Heart left ventricle (tissue), 16 donors: ENCODE measurements at places on chromosomes 5 and 9.

GRCh38 chr5:25944786-25945185 is 1093.6 kb downstream of the CDH9 start:
- no peak for DNase-seq

GRCh38 chr5:139438707-139439012 is 665 bp downstream of the DNAJC18 start:
- DNase-seq, result no peak

- DNase-seq, result no peak
Observed at GRCh38 chr5:173499471-173500212, 116.8 kb downstream of the BOD1 start.

- no peak for DNase-seq
Observed at GRCh38 chr9:131745610-131746009, 5.7 kb upstream of the RAPGEF1 start.

DNA sequence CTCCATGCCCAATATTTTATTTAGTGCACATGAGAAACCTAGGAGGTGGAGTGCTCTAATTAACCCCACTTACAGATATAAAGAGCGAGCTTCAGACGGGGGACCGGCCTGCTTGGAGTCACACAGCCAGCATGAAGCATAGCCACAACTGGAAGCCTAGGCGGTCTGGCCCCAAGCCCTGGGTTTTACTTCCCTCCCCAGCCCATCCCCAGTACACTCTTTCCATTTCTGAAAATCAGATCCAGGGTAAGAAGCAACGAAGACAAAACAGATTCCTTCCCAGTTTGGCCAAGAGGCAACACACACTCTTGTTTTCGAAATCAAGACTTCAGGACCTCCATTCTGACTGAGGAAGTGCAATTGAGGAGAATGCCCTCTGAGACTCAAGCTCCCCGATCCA is 27.1 kb downstream of the KCNMB1 start:
- DNase-seq, result peak; percentile 56

- DNase-seq, result no peak
Observed at GRCh38 chr5:9251379-9251980, 294.4 kb downstream of the SEMA5A start.

GRCh38 chr5:95731571-95732554 is 727 bp downstream of the RHOBTB3 start:
- peak; percentile 44 for DNase-seq

- DNase-seq, result no peak
Observed at GRCh38 chr5:120872297-120872696, 408.2 kb downstream of the PRR16 start.

GRCh38 chr5:174547814-174548213 is 176.6 kb upstream of the MSX2 start:
- no peak for DNase-seq

DNA sequence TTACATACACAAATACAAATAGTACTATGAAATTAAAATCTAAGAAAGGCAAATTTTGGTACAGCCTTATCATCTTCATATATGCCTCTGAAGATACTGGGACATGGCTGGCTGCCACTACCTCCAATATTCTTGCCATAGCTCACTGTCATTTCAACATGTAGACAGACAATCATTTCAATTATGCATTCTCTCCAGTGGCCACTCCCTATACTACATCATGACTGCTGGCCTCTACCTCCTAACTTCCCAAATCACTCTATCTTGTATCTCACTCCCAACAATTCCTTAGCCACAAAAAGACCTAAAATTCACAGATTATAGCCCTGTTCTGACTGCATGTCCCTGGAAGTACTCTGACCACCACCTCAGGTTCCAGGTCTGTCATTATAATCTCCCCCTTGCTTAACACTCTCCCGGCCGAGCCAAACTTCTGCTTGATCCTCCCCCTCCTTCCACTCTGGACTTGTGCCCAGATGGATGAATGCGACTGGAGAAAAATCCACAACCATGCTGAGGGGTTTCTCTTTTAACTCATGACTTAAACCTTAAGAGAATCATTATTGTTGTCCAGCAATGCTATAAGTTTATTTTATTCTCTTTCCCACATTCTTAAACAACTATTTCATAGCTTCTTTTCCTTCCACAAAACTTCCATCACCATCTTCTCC is 225.3 kb upstream of the TLE4 start:
- DNase-seq, result no peak

- no peak for DNase-seq
Observed at GRCh38 chr9:89799766-89800165, 195.0 kb downstream of the GADD45G start.

DNA sequence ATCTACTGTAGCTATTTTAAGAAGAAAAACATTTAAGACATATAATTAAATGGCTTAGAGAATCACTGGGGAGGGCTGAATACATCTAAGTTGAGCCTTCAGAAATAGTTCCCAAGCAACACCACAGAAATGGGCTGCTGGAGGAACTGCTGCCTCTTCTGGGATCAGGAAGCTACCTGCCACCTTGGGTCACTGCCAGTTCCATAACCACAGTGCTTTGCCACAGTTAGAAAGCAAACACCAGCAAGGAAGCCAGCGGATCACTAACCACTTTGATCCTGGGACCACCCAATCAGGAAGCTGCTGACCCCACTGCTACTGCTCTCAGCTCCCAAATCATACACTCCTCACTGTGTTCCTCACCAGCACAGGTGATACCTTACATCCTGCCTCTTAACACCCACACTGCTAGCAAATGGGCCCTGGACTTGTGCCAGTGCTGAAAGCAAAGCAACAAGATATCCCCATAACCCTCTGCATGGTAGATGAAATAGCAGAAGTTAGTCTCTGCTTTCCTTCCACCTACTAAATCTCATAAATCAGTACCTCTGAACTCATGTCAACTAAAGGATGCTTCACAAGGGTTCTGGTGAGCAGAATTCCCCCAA is 346.9 kb downstream of the DEPDC1B start:
- no peak for DNase-seq

DNA sequence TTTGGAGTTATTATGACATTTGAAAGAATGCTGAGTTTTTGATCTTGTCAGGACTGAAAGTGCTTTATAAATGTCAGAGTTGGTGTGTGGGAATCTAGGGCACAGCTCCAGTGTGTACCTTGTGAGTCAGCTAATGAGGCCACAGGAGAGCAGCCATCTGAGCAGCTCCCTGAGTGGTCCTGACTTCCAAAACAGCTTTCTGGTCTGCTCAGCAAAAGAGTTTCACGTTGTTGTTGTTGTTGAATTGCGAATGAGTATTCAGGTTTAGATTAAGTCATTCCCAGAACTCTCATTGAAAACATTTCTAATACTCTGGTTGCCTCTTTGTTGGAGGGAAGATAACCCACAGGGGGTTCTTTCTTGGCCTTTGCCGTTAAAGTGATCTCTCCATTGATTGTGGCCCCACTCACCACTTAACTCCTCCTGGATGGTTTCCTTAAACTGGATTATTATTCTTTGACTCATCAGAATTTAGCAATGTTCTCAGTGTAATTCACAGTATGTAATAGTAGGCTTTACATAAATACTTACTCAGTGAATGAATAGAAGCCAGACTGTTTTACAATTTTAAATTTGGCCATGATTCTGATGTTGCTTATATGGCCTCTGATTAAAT is 125.1 kb upstream of the SGCD start:
- DNase-seq, result no peak

- no peak for DNase-seq
Observed at GRCh38 chr5:109496112-109496511, 86.3 kb upstream of the PJA2 start.

- DNase-seq, result no peak
Observed at GRCh38 chr9:33408087-33408486, 5.7 kb upstream of the AQP7 start.
